ENCODE measurements at places on chromosomes 3 and 15. TPM values are rescaled to one million over a fixed set of nuclear protein-coding genes. Genes with fewer than 3 reads are reported as not detected.

Gene SCN11A
- total RNA-seq: not detected

Gene SERPINI2
- not detected for total RNA-seq

Gene LRRN1
- 0.05 TPM for total RNA-seq

DNA sequence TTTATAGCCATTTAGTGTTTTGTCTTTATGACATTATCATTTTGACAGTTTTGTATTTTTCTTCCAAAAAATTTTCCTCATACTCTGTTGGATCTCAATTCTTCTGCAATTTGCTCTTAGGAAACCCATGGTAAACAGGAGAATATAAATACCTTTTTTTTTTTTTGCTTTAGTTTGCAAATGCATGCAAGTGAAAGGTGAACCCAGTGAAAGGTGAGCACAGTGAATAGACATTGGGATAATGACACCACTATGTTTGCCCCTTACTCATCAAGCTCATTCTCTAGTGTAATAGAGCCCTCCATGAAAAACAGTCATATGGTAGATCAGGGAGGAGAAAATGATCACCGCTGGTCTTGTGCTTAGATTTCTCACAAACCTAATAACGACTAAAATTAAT is 59.0 kb upstream of the TRPC1 start:
- H3K27me3 ChIP-seq: no peaks in the 10 kb centered on the region
- H3K4me1 ChIP-seq: no peaks in the 10 kb centered on the region
- no peak overlapping the region for H3K27ac ChIP-seq
- no peaks in the 10 kb centered on the region for H3K36me3 ChIP-seq
- no peak overlapping the region for H3K4me3 ChIP-seq
- DNase-seq: peak; percentile 4

- H3K36me3 ChIP-seq: peaks cover 31% of the 10 kb centered on the region
- H3K4me1 ChIP-seq: peaks cover 6% of the 10 kb centered on the region
Measured at GRCh38 chr15:59221511-59222505, 15.2 kb downstream of the LDHAL6B start.

DNA sequence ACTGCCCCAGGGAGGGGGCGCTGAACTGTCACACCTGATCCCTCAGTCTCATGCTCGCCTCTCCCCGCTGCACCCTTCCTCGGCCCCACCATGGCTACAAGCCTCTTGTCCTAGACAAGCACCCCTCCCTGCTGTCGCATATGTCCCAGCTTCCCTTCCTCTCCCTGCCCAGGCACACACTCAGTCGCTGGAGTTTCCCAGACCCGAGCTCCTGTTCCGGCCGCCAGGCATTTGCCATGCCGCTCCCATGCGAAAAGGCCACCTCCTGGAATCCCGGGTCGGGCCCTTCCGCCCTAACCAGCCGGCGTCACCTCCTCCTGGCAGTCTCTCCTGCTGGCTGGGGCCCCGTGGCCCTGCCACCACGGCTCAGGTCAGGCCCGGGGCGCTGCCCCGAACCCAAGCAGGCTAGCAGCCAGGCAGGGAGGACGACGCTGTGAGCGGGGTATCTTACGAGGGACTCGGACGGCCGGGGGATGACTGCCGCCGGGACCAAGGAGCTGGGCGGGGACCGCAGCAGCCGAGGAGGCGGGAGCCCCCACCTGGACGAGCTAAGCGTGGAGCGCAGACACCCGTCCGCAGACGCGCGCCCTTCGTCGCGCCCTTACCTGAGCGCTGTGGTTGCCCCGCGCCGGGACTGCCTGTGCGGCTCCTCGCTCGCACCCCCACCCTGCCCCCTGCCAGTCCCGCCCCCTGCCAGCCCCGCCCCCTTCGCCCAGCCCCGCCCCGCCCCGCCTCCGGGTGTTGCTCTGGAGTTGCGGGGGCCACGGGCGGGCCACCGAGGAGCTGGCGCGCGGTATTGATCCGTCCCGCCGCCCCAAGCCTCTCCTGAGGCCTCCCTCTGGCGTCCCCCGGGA is at the start of gene ALS2CL:
Gene ALS2CL, minus strand, starts transcription at position 642 of the 854 bp plus-strand sequence. CDS start 4,239 bp downstream, outside the sequence.
- H3K4me3 ChIP-seq: peak within 1 kb of the TSS; percentile 83
- peak; percentile 89 for DNase-seq
- peaks cover 19% of the 10 kb centered on the region for H3K27me3 ChIP-seq
- H3K27ac ChIP-seq: no peak within 1 kb of the TSS
- no peaks in the 10 kb centered on the region for H3K36me3 ChIP-seq
- peaks cover 26% of the 10 kb centered on the region for H3K4me1 ChIP-seq

- H3K27ac ChIP-seq: peak overlapping the region; percentile 90
- peaks cover 13% of the 10 kb centered on the region for H3K36me3 ChIP-seq
- peaks cover 27% of the 10 kb centered on the region for H3K4me1 ChIP-seq
- H3K4me3 ChIP-seq: peak overlapping the region; percentile 87
- DNase-seq: no peak
Measured at GRCh38 chr3:53161450-53161819, 426 bp downstream of the PRKCD start.

Gene CXCR6
- 15.2 TPM for total RNA-seq

GRCh38 chr15:100308608-100309007 is 33.2 kb downstream of the ADAMTS17 start:
- no peak for DNase-seq
- no peaks in the 10 kb centered on the region for H3K36me3 ChIP-seq
- no peaks in the 10 kb centered on the region for H3K4me1 ChIP-seq
- H3K27ac ChIP-seq: no peak overlapping the region

GRCh38 chr3:171122240-171122639 is 95.7 kb upstream of the SLC2A2 start:
- no peak overlapping the region for H3K4me3 ChIP-seq
- peaks cover 69% of the 10 kb centered on the region for H3K36me3 ChIP-seq
- no peaks in the 10 kb centered on the region for H3K27me3 ChIP-seq
- H3K27ac ChIP-seq: no peak overlapping the region

DNA sequence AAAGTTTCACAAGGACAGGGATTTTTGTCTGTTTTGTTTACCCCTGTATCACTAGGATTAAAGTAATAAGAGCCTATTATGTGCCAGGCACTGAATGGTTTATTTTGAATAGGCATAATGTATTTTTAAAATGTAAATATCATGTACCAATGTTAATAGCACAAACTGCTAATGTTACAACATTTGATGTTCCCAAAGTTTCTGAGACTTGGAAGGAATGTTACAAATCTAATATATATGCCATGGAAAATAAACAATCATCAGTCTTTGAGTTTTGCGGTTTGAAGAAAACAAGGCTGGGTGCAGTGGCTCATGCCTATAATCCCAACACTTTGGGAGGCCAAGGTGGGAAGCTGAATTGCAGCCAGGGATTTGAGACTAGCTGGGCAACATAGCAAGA is 159.4 kb downstream of the CDIN1 start:
- H3K27ac ChIP-seq: no peak overlapping the region
- H3K4me3 ChIP-seq: no peak overlapping the region
- no peaks in the 10 kb centered on the region for H3K27me3 ChIP-seq
- no peaks in the 10 kb centered on the region for H3K36me3 ChIP-seq

- peaks cover 23% of the 10 kb centered on the region for H3K27me3 ChIP-seq
- DNase-seq: no peak
- no peak overlapping the region for H3K27ac ChIP-seq
- H3K4me1 ChIP-seq: no peaks in the 10 kb centered on the region
- H3K36me3 ChIP-seq: no peaks in the 10 kb centered on the region
- no peak overlapping the region for H3K4me3 ChIP-seq
Measured at GRCh38 chr3:40602778-40603385, 78.1 kb downstream of the ZNF621 start.

Gene HES1
- total RNA-seq: 1.2 TPM

GRCh38 chr3:103403191-103403590 is 968.4 kb downstream of the ZPLD1 start:
- no peak for DNase-seq
- no peak overlapping the region for H3K4me3 ChIP-seq
- H3K27ac ChIP-seq: no peak overlapping the region
- no peaks in the 10 kb centered on the region for H3K36me3 ChIP-seq

- no peak overlapping the region for H3K27ac ChIP-seq
- peaks cover 2% of the 10 kb centered on the region for H3K4me1 ChIP-seq
- no peaks in the 10 kb centered on the region for H3K27me3 ChIP-seq
- H3K4me3 ChIP-seq: no peak overlapping the region
Measured at GRCh38 chr3:177443469-177443868, 246.2 kb upstream of the TBL1XR1 start.

DNA sequence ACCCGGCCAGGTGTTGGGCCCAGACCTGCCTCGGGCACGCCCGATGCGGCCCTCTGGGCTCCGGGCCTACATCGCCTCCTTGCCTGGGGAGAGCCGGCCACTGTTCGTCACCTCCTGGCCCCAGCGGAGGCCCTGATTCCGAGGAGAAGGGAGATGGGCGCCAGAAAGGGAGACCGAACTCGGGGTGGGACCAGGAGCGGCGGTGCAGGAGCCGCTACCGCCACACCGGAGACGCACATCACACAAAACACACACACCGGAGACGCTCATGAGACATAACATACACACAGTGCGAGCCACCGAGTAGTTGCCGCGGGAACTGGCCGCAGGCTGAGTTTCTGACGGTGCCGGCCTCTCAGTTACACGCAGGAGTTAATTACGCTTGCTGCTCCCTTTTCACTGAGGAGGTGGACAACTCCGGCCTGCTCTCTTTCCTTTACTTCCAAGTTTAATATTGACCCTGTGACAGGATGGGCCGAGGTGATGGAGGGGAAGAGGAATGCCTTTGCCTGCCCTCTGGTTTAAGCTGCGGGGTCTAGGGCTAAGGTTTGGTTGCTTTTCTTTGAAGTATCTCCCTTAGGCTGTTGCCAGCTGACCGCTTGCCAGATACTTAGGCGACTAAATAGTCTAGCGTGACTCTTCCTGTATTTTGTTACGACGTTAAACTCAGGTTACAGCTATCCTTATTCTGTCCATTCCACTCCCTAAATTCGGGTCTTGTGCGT is 570 bp downstream of the PCNP start:
- H3K4me1 ChIP-seq: peaks cover 47% of the 10 kb centered on the region
- peak overlapping the region; percentile 95 for H3K27ac ChIP-seq
- DNase-seq: peak; percentile 88
- peak overlapping the region; percentile 94 for H3K4me3 ChIP-seq
- no peaks in the 10 kb centered on the region for H3K27me3 ChIP-seq

Gene SI
- not detected for total RNA-seq

- DNase-seq: no peak
- H3K4me3 ChIP-seq: no peak overlapping the region
- no peaks in the 10 kb centered on the region for H3K36me3 ChIP-seq
- no peak overlapping the region for H3K27ac ChIP-seq
- peaks cover 2% of the 10 kb centered on the region for H3K4me1 ChIP-seq
Measured at GRCh38 chr3:188822411-188822810, 349.4 kb upstream of the TPRG1 start.

DNA sequence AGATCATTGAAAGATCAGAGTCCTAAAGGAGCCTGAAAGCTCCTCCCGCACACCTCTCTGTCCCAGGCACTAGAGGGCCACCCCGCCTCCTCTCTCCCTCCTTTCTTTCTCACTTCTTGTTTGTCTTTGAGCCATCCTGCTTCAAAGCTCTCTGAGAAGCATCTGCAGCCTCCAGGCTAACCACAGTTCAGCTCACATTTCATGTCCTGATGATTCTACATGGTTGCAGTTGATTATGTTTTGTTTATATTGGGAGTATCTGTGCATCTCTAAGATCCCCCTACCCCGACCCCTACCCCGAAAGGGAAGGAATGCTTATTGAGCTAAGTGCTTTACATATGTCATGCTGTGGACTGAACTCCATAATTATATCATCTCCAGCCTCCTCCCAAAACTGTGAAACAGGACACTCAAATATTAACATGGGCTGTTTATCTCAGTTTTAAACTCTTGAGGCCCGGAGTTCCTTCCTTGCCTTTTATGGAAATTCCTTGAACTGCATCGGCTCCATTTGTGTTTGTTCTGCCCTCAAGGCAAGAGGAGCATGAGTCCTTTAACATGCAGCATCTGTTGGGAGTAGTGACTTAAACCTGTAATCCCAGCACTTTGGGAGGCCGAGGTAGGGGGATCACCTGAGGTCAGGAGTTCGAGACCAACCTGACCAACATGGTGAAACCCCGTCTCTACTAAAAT is 30.9 kb downstream of the MGLL start:
- no peak overlapping the region for H3K4me3 ChIP-seq
- peak; percentile 74 for DNase-seq
- H3K27me3 ChIP-seq: peaks cover 10% of the 10 kb centered on the region

DNA sequence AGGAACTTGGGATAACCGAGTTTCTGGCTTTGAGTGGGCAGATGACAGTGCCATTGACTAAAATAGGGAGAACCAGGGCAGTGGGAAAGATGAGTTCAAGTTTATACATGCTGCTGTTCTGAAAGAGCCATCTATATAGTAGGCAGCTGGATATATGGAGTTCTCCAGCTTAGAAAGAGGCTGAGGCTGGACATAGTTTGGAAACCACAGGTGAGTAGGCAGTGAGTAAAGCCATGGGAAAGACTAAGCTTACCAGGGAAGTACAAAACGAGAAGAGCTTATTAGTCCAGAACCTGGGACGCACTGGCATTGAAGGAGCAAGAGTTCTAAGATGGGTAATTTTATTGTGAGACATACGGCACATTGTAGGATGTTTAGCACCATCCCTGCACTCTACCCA is 54.2 kb downstream of the MSL2 start:
- H3K36me3 ChIP-seq: peaks cover 6% of the 10 kb centered on the region
- no peak for DNase-seq
- peaks cover 4% of the 10 kb centered on the region for H3K4me1 ChIP-seq
- H3K27ac ChIP-seq: no peak overlapping the region

Gene APOD
- total RNA-seq: 2.6 TPM

Gene SLCO2A1
- total RNA-seq: not detected

DNA sequence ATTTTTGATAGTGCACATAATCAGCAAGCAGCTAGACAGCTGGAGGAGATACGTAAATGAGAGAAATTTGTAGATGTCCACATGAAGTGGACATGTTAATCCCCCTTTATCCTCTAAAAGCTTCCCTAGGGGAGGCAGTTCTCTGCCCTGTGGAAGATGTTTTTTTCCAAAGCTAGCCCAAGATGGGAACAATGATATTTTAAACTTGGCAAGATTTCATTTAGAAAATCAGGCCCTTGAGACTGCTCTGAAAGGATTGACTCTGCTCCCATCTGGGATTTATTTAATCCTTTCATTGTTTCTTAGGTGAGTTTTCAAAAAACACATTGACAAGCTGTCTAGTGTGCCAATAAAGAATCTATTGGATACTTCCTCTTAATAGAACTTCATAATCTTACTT is 92.0 kb downstream of the SYNPR start:
- no peaks in the 10 kb centered on the region for H3K36me3 ChIP-seq
- no peak for DNase-seq
- H3K27ac ChIP-seq: no peak overlapping the region
- H3K4me3 ChIP-seq: no peak overlapping the region

DNA sequence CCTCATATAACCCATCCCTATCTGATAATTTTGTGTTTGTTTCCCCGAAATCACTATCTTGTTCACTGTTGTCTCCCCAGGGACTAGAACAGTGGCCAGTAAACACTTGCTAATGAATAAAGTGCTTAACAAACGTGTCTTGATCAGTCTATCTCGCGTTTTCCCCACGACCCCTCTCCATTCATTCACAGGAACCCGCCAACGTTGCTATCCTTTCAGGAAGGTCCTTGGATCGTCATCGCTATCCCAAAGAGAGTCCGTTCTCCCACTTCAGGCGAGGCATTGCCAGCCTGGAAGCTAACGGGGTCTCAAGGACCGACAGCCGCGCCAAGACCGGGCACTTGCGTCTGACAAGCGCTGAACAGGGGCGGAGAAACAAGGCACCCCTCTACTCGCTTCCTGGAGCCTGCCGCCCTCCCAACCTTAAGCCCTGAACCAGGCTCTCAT is 344 bp downstream of the LINS1 start:
- peaks cover 57% of the 10 kb centered on the region for H3K4me1 ChIP-seq
- peaks cover 2% of the 10 kb centered on the region for H3K27me3 ChIP-seq
- H3K27ac ChIP-seq: no peak overlapping the region
- no peak for DNase-seq
- H3K36me3 ChIP-seq: peaks cover 43% of the 10 kb centered on the region

Gene STAB1
- total RNA-seq: 0.07 TPM
